ENCODE measurements at places on chromosomes 1 and 21. TPM values are rescaled to one million over a fixed set of nuclear protein-coding genes. Genes with fewer than 3 reads are reported as not detected.

CDCA8 gene
- 1.1 TPM for total RNA-seq

GRCh38 chr1:78683079-78683478 lies 33.4 kb downstream of the IFI44 start:
- no peak for DNase-seq

GRCh38 chr1:74470251-74470650 lies 42.2 kb downstream of the LRRC53 start:
- DNase-seq = no peak

NLRP3 gene
- total RNA-seq = 0.94 TPM

FAM3B gene
- total RNA-seq = 9.9 TPM
